Fibroblast of lung (primary cell): ENCODE measurements at places on chromosomes 1 and 21. TPM values are rescaled to one million over a fixed set of nuclear protein-coding genes. Genes with fewer than 3 reads are reported as not detected.

USH2A gene
- total RNA-seq: under 0.01 TPM in 2 replicates

CLIC4 gene
- total RNA-seq: 309 and 368 TPM in 2 replicates

MARCKSL1 gene
- 11.7 and 33.1 TPM in 2 replicates for total RNA-seq

POMGNT1 gene
- 36.7 and 51.7 TPM in 2 replicates for total RNA-seq

BMP8B gene
- not detected in 2 replicates for total RNA-seq

BGLAP gene
- 0.26 and 0.50 TPM in 2 replicates for total RNA-seq

PAFAH2 gene
- total RNA-seq: 8.2 and 11.7 TPM in 2 replicates

HFM1 gene
- 0.83 and 1.8 TPM in 2 replicates for total RNA-seq

FCRL3 gene
- total RNA-seq: not detected in 2 replicates

PDC gene
- not detected in 2 replicates for total RNA-seq

TCEA3 gene
- total RNA-seq: 37.5 and 44.6 TPM in 2 replicates

UBE4B gene
- 28.2 and 30.7 TPM in 2 replicates for total RNA-seq

RIMS3 gene
- 0.33 and 0.51 TPM in 2 replicates for total RNA-seq

S100A13 gene
- 105 and 172 TPM in 2 replicates for total RNA-seq

PRKCZ gene
- 2.0 and 2.3 TPM in 2 replicates for total RNA-seq

GBP7 gene
- total RNA-seq: not detected in 2 replicates

DIRAS3 gene
- 1.5 and 1.8 TPM in 2 replicates for total RNA-seq

FAM131C gene
- 0.26 and 0.50 TPM in 2 replicates for total RNA-seq
